ENCODE measurements at places on chromosomes 1 and 21. TPM values are rescaled to one million over a fixed set of nuclear protein-coding genes. Genes with fewer than 3 reads are reported as not detected.
A peak's percentile ranks its signal among the peaks of the same experiment; 100 is the strongest.

The ARHGEF10L gene
- total RNA-seq, result 0.34 TPM

DNA sequence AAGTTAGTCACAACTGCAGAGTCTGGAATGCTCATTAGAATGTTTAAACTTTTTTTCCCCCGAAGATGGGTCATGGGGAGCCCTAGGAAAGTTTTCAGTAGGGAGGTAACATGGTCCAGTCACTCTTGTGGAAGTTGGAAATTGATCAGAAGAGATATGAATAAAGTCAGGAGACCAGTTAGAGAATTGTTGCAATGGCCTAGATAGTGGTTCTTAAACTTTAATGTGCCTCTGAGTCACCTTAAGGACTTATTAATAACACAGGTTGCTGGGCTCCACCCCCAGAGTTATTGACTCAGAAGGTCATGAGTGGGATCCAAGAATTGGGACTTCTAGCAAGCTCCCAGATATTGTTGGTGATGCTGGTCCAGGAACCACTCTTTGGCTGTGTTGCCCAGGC is 3.2 kb upstream of the TFAP2E start:
- DNase-seq, result no peak
- no peaks in the 10 kb centered on the region for H3K27me3 ChIP-seq
- no peaks in the 10 kb centered on the region for H3K36me3 ChIP-seq
- no peak overlapping the region for H3K4me3 ChIP-seq
- no peak overlapping the region for H3K27ac ChIP-seq
- peaks cover 12% of the 10 kb centered on the region for H3K4me1 ChIP-seq

DNA sequence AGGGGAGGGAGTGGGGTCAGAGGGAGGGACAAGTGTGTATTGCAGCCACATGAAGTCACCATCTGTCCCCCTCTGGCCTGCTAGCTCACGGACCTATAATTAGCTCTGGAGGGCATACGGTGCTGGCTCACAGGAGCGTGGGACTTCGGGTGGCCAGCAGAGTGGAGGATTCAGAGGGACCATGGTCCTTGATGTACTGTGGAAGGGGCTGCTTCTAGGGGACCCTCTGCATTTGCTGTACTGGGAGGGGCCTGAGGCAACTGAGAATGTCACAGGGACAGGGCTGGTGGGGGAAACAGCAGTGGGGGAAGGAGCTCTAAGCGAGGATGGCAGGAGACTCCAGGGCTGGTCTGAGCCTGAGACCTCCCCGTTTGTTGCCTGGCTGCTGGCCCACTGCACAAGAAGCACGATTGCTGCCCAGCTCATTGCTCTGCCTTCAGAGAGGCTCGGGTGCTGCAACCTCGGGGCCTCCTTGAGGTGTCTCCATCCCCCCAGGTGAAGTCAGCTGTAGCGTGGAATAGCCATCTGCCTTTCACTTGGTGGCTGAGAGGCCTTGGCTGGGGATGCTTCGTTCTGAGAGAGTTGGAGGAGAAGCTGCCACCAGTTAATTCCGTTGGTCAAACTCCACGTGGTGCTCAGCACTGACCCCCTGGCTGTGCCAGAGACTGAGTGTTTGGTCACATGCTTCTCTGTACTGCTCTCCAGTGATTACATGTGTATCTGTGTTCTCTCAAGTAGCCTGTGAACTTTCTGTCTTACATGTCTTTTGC is 2.7 kb downstream of the PPFIA4 start:
- no peak overlapping the region for H3K4me3 ChIP-seq
- no peak for DNase-seq
- H3K27ac ChIP-seq, result no peak overlapping the region
- no peaks in the 10 kb centered on the region for H3K27me3 ChIP-seq
- H3K4me1 ChIP-seq, result peaks cover 10% of the 10 kb centered on the region

DNA sequence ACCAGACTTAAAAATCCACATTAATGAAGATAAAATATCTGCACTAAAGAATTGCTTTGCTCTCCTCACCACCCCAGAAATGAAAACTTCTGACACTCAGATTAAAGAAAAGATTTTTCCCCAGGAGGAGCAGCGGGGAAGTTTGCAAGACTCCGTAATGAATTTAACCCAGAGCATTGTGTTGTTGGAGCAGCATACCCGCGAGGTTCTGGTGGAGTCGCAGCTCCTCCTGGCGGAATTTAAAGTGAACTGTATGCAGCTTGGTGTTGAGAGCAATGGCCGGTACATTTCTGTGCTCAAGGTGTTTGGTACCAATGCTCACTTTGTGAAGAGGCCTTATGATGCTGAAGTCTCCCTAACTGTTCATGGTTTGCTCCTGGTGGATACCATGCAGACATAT is 46.4 kb downstream of the VPS13D start:
- peaks cover 84% of the 10 kb centered on the region for H3K36me3 ChIP-seq
- peaks cover 8% of the 10 kb centered on the region for H3K4me1 ChIP-seq
- no peak overlapping the region for H3K27ac ChIP-seq
- H3K4me3 ChIP-seq, result no peak overlapping the region

DNA sequence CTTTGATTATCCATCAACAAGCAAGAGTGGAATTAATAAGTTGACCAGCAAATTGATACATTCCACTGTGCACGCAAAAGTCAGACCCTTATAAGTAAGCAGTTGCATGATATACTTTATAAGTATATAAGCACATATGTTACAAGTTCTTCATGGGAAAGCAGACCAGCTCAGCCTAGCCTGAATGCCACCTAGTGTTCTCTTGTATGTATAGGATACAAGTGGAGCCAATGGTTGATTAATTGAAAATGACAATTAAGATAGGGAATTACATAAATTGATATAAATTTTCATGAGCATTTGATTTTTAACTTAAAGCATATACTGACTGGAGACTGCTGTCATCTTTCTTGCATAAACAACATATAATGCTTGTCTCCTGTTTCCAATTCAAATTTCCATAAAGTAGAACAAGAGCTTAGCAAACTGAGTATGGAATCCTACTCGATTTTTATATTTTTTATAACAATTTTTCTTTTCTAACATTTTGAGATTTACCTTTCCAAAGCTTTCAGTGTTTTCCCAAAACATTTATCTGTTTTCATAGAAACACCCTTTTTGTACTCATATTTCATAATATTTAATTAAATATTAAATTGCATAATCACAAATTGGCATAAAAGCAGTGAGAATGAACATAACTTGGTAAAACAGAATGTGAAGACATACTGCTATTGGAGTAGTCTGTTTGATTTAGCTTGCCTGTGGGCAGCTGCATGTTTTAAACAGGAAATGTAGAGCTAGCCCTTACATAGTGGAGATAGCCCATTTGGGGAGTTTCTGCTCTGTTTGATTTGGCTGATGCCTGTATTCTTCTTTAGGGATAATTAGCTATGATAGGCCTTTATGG is 62.8 kb downstream of the MAGI3 start:
- H3K4me1 ChIP-seq, result no peaks in the 10 kb centered on the region
- DNase-seq, result peak; percentile 2
- no peak overlapping the region for H3K27ac ChIP-seq
- H3K4me3 ChIP-seq, result no peak overlapping the region
